Suppressor macrophage (primary cell): ENCODE measurements at places on chromosomes 13 and 19.

- no peak for DNase-seq
Observed at GRCh38 chr13:21735701-21736401, 65.0 kb downstream of the FGF9 start.

DNA sequence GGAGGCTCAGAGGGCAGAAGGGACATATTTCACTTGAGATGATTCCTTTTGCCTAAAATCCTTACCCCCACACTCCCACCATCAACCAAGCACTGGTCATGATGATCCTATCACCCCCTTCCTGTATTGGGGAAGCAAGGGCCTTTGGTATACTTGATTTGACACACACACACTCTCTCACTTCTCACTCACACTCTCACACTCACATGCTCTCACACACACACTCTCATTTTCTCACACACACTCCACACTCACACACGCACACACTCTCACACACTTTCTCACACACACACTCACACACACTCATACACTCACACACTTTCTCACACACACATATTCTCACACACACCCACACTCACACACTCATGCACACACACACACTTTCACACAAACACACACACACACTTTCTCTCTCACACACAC is 8.6 kb downstream of the RGCC start:
- peak; percentile 38 for DNase-seq

DNA sequence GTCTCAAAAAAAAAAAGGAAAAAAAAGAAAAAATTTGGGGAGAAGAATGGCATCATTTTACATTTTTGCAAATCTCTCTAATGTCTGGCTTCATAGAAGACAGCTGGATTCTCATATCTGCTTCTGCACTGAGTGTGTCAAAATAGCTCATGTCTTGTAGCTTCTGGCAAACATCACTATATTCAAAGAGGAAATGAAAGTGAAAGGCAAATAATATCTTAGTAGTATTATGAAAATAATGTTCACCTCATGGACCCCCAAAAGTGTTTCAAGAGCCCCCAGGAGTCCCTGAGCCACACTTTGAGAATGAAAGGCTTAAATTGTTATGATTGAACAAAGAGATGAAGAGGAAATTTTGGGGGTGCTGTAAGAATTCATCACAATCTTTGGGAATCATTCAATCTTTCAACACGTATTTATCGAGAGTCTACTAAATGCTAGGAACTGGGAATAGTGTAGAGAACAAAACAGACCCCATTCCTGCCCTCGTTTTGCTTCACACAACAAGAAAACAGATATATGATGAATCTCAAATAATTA is 1.2 kb upstream of the SLC6A16 start:
- DNase-seq, result no peak

DNA sequence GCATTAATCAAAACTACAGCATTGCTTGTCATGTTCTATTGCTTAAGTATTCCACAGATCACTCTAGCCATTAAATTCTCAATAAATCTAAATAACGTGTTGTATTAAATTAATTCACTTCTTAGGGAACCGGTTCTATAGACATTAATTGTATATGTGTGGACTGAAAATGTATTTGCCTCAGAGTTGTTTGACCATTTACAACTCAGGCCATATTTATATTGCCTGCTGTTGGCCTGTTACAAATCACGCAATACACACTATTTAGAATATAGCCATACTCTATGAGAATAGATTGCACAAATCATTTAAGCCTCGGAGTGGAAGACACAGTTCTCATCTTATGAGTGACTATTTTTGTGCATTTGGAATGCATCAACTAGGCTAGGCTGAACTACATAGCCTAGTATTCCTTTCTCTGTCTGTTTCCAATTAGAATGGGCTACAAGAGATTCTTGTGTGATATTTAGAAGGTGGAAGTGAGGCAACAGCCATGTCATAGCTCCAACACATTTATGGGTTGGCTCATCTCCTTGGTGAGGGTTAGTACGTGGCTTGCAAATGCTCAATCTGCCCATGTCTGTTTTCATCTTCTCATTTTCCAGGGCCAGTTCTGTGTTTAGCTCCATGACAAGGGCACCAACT is 1116.1 kb downstream of the PCDH9 start:
- no peak for DNase-seq

- peak; percentile 95 for DNase-seq
Observed at GRCh38 chr19:18848878-18849661, 17.3 kb downstream of the UPF1 start.
